ENCODE measurements at places on chromosomes 5 and 9.

GRCh38 chr9:89814340-89815040, 209.7 kb downstream of the GADD45G start:
- DNase-seq = peak; percentile 62

- no peak for DNase-seq
Measured at GRCh38 chr9:91726406-91727100, 223.5 kb downstream of the ROR2 start.

DNA sequence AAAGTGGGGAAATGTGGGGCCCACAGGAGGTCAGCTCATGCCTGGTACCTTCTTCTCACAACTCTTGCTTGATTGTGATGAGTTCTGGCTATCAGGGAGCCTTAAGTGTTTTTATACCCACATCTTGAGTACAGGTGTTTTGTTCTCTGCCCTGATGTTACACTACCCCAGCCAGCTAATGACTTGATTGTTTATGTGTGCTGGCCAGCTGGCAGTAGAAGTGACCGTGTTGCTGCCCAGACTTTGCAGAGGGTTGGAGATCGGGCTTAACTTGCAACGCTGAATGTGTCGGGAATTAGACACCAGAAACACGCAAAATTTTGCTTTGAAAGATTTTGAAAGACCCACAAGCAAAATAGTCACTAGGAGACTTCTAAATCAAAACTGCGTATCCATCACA, 16.9 kb upstream of the ZDHHC11B start:
- DNase-seq = no peak

DNA sequence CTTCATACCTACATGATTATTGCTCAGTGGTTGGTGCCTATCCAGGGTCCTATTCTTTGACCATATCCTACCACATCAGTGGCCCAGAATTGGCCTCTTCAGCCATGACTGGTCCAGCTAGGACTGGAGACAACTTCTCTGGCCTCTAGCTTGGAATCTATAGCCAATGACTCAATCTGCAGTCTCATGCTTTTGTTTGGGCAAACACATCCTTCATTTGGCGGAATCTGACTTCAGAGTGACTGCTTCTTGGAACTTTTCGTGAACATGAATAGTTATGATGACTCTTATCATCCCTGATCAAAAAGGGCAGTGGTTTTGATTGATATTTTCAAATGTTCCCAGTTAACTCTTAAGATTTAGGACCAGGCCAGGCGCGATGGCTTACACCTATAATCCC, 134.1 kb downstream of the PAPPA start:
- no peak for DNase-seq

DNA sequence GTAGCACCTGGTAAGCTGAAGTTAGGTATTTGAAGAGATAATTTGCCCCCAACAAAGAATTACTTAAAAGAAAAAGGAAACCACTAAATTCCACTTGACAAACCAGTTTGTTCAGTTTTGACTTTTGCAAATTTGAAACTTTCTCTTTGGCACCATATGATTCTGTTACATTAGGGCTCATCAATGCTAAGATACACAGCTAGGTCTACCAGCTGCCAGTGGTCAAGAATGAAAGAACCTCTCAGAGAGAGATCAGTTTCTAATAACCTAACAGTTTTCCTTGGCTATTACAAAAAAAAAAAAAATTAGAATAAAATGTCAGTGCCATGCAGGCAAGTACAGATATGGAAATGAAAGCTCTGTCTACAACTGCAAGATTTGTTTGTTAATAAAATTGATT, 92.3 kb downstream of the CAAP1 start:
- peak; percentile 1 for DNase-seq

DNA sequence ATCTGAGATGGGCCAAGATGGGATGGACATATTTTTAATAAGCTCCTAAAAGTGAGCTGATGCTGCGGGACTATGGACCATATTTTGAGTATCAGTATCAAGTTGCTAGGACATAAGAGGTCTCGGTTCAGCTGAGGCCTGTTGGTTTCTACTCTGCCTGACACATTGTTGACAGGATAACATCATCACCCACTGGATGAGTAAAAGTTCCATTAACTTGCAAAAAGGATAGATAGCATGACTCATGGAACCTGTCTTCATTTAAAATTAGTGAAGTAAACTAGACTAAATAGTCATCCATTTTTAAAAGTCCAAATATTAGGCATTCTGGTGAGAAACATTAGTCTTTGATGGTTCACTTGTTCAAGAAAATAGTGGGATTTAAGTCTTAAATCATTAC, 33.3 kb downstream of the PARP8 start:
- no peak for DNase-seq

GRCh38 chr5:73415617-73416016, 33.0 kb downstream of the FOXD1 start:
- DNase-seq = no peak

DNA sequence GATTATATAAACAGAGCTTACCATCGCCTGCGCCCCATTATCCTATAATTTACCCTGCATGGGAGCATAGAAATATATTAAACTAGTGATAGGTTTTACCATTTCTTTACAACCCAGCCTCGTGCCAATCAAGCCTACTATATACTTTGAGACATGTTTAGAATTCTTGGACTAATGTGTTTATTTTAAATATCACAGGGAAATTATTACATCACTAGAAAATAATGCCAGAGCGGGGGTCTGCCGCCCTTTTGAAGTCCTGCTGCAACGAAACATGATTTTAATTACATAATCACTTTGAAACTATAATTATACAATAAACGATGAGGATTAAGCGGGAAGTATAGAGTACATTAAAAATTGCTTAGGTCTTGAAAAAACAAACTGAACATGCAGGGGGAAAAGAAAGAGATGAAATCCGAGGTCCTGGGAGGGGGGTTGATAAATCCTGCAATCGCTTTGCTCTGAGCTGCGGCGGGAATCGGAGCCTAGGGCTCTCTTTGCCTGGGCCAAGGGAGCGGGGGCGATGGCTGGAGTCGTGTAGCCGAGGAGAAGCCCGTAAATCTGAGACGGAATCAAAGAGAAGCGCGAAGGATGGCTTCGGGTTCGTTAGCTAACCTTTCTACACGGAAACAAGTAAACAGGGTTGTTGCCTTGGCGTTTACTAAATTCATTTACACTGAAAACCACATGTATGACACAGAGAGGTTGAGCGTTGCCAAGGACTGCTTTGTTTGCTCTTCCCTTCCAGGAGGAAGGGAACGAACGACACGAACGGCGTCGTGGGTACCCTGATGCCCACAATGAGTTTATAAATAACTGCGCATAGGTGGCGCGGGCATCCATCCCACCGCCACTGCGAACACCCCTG, 127.6 kb downstream of the TMEM174 start:
- DNase-seq = no peak

GRCh38 chr5:78813286-78813685, 164.7 kb upstream of the LHFPL2 start:
- no peak for DNase-seq

- no peak for DNase-seq
Measured at GRCh38 chr9:21810388-21810787, 8.0 kb downstream of the MTAP start.

- DNase-seq = no peak
Measured at GRCh38 chr5:18142831-18143230, 508.6 kb downstream of the TAF11L14 start.

DNA sequence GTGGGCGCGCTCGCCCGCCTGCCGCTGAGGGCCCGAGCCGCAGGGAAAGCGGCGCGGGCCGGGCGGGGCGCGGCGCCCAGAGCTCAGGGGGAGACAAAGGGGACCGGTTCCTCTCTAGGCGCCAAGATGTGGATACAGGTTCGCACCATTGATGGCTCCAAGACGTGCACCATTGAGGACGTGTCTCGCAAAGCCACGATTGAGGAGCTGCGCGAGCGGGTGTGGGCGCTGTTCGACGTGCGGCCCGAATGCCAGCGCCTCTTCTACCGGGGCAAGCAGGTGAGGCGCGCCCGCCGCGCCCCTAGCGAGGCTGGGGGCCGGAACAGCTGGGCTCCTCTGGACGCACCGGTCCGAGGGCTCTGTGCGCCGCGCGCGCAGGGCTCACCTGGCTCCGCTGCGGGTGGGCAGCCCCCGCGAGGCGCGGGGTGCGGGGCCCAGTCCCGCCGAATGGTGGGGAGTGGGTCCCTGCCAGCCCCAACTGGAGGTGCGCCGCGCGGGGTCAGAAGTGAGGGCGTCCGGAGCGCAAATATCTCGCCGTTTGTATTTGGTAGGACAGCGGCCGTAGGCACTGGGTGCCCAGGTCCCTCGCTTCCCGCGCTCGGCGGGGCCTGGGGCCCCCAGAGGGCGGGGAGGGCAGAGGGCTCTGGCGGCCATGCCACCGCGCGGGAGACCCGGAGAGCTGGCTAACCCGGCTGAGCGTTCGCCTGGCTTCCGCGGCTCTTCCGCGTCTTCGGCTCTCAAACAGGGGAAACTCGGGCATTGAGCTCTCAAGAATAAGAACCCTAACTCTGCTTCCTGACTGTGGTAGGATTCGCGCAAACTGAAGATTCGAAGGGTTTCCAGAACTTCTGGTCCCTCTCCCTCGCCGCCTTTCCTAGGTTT, 607 bp downstream of the UHRF2 start:
- DNase-seq = peak; percentile 79

DNA sequence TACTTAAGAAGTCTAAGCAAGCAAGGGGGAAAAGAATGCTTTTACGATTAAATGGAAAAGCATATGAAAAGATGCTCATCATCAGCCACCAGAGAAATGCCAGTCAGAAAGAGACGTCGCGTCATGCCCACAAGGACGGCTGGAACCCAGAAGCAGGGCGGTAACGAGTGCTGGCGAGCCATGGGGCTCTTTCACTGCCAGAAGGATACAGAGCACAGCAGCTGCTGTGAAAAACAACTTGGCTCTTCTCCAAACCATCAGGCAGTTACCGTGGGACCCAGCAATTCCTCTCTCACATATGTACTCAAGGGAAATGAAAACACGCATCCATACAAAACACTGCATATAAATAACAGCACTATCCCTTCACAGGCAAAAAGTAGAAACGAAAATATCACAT, 95.5 kb downstream of the CAMSAP1 start:
- DNase-seq = no peak

DNA sequence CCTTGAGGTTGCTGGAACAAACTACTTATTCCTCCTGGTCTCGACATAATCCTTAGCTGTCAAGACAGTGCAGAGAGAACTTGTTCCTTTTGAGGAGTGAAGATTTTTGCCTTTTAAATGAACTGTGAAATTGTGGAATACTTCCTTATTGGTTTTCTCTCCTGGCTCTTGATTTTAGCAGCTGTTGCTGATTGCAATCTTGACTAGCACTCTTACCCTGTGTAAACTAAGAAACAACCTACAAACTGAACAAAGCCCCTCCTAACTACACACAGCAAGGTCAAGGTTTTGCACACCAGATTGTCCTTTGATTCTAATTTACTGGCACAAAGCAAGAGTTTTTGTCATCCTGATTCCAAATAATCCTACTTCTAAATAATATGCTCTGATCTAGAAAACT, 84.0 kb upstream of the GOLGA1 start:
- DNase-seq = no peak

DNA sequence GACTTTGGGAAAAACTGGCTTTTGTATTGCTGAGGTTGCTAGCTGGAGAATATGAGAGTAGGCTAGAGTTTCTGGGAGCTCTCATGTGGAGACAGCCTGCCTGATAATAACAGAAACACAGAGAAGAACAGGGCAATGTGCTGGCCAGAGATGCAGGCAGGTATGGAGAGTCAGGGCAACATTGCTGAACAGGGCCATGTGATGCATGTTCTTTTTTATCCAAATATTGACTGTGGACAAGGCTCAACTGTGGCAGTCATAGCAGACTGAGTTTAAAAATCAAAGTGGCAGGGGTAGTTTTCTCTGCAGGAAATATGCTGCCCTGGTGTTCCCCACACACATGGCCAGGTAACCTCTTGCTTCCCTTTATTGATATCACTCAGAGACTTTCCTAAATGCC, 381.1 kb downstream of the RASEF start:
- no peak for DNase-seq

DNA sequence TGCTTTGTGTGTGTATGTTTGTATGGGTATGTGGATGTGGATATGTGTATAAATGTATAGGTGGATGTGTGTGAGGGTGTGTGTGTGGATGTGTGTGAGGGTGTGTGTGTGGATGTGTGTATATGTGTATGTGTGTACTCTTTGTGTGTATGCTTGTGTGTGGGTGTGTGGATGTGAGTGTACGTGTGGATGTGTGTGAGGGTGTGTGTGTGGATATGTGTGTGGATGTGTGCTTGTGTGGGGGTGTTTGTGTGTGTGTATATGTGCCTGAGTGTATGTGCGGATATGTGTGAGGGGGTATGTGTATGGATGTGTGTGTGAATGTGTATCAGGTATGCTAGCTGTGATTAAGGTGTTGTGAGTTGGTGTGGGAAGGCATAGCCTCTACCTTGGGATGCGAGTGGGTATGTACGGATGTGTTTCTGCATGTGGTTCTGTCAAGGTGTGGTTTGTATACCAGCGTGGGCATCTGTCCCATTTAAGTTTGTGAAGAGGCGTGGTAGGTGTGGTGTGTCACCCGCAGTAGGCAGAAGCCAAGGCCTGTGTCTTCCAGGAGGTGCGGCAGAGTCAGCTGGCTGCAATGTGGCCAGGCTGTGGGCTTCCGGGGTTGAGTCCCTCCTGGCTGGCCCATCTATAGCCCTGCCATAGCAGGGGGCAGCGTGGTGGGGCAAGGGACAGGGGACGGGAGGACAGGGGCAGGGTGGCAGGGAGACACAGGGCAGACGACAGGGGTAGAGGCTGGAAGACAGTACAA, 155.8 kb downstream of the DAB2IP start:
- DNase-seq = no peak

DNA sequence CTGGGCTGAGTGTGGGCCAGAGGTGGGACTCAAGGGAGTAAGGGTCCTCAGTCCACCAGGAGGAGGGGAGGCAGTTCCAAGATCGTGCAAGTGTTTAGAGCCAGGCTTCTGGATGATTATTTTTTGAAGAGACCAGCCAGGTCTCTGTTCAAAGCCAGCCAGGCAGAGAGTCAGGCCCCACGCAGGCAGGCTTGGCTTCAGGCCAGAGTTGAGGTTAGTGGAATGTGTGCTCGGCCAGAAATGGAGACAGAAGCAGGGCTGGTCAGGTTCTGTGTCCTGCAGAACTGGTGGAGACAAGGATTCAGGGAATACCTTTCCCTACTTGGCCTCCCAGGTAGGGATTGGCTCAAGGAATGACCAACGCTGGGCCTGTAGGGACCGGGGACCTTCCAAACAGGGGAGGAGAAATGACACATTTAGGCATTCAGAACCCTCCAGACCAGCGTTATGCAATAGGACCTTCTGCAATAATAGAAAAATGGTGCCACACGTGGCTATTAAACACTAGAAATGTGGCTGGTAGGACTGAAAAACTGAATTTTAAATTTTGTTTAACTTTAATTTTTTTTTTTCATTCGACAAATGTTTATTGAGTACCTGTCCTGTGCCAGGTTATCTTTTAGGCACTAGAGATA, 106.2 kb downstream of the CMYA5 start:
- DNase-seq = no peak

GRCh38 chr9:26169708-26170107, 491.5 kb upstream of the TUSC1 start:
- no peak for DNase-seq

All from NCI-H1417 (cell line).